Mammary microvascular endothelial cell (primary cell): ENCODE measurements at places on chromosomes 3 and 15. TPM values are rescaled to one million over a fixed set of nuclear protein-coding genes. Genes with fewer than 3 reads are reported as not detected.

CPLX3 gene
- not detected in 2 replicates for total RNA-seq

CX3CR1 gene
- total RNA-seq: not detected in 2 replicates

SLITRK3 gene
- not detected in 2 replicates for total RNA-seq

RBM6 gene
- total RNA-seq: 20.2 and 22.9 TPM in 2 replicates
